Airway epithelial cell (primary cell): ENCODE measurements at places on chromosomes 7 and 10. TPM values are rescaled to one million over a fixed set of nuclear protein-coding genes. Genes with fewer than 3 reads are reported as not detected.

SHH gene
- total RNA-seq: under 0.01 TPM in 1 of 2 replicates, not detected in the other

CASTOR2 gene
- 6.3 and 7.3 TPM in 2 replicates for total RNA-seq

RNF133 gene
- not detected in 2 replicates for total RNA-seq

TMEM139 gene
- 3.2 and 8.7 TPM in 2 replicates for total RNA-seq

SLC26A3 gene
- total RNA-seq: not detected in 2 replicates
